AML-193 (cell line): ENCODE measurements at places on chromosomes 6 and 20.
A peak's percentile ranks its signal among the peaks of the same experiment; 100 is the strongest.

- DNase-seq, result no peak
These were observed 98.2 kb downstream of the CAP2 start for GRCh38 chr6:17491416-17492142.

- DNase-seq, result peak; percentile 47
These were observed 265.0 kb downstream of the ADGRG6 start for GRCh38 chr6:142566628-142567396.

DNA sequence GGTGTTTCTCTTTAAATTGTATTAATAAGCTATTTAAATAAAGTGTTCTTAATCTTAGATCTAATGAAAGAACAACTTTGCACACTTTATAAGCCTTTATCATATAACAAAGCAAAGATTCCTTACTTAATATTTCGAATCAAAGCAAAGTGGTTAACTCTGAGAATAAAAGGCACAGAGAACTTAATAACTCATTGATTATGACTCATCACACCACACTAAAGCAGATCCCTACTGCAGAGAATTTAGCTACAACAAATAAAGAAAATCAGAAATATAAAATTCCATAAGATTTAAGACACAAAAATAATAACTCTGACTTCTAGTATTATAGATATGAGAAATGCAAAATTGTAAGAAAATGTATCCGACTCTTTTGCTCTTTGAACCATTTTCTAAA is 135.6 kb upstream of the RUNX2 start:
- DNase-seq, result no peak

- no peak for DNase-seq
These were observed 341.6 kb downstream of the QKI start for GRCh38 chr6:163756079-163756478.

DNA sequence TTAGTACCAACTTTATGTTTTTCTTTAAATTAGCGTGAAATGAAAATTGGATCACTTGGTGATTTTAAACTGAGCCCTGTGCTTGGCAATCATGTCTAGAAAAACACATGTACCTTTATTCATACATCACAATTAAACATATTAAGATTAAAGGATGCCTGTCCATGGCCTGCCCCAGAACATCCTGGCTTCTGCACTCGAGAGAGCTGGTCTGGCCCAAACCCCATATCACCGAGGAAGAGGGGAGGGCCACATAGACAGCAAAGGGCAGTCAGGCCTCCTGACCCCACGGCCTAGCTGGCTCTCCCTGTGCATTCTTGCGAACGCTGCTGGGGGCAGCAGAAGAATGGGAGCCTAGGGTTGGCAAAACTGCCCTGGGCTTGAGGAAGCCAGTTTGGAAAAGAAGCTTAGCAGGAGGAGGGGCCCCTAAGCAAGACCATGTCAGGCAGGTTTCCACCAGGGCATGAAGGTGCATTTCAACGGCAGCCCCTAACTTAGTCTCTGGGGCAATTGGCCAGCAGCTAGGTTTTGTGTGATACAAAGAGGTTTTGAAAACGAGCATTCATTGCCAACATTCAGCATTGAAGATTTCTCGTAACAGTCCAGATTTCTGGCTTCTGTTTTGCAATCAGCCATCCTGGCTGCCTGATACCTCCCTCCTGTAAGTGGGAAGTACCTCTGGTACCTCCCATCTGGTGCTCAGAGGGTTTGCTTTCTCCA is 8.6 kb downstream of the BPIFB3 start:
- no peak for DNase-seq

- no peak for DNase-seq
These were observed 87.3 kb downstream of the KCNB1 start for GRCh38 chr20:49395183-49395582.

DNA sequence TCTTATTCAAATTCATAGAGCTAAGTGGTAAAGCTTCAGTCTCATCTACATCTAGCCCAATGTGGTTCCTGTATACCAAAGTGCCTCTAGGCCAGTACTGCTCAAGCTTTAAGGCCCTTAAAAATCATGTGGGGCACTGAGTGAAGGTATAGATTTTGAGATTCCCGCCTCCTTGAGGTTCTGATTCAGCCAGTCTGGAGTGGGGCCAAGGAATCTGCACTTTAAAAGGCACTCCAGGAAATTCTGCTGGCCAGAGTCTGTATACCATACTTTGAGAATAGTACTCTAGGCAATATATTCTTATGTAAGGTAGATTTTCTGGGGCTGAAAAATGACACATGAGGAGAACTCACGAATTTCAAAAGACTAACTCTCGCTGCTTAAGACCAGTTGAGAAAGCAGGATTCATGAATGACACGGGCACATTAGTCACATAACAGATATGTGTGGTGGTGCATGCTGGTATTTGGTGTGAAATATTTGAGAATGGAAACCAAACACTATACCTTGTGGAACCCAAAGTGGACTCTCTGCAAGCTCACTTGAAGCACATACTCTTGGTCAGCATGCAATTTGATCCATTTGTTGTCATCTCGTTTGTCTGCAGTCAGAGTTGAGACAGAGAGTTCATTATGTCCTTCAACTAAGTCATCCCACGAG is 47.6 kb upstream of the SIM1 start:
- no peak for DNase-seq

GRCh38 chr20:43955062-43955749 is 40.6 kb downstream of the TOX2 start:
- DNase-seq, result peak; percentile 81

DNA sequence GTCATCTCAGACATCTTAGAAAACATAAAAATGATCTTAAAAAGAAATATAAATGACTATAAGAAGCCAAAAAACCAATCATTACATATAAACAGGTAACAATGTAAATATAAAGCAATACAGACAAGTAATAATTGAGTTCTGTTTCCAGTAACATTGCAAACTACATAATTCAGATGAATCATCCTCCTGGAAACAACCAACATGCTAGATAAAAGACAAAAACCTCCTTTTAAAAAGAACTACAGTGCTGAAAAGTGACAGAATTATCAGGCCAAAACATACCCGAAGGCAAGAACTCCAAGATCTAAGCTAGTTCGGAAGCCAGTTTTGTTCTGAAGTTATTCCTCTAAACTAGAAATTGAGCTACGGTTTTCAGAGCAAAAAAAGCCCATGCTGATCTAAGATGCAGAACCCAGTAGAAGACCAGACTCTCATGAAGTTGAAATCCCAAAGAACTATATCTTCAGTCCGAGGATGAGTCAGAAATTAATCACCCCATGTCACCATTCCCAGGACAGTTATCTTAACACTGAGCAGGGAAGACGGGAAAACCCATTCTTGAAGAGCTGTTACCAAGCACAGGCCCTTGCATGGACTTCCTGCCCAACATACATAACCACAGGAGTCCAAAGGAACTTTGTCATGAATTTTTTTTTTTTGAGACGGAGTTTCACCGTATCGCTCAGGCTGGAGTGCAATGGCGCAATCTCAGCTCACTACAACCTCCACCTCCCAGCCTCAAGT is 9.8 kb downstream of the PGM3 start:
- no peak for DNase-seq

- peak; percentile 21 for DNase-seq
These were observed 5.8 kb upstream of the SDCBP2 start for GRCh38 chr20:1334761-1335160.

GRCh38 chr6:97437087-97437486 is 154.1 kb upstream of the MMS22L start:
- peak; percentile 53 for DNase-seq

GRCh38 chr20:63082308-63082938 is 75.7 kb upstream of the BHLHE23 start:
- DNase-seq, result no peak

DNA sequence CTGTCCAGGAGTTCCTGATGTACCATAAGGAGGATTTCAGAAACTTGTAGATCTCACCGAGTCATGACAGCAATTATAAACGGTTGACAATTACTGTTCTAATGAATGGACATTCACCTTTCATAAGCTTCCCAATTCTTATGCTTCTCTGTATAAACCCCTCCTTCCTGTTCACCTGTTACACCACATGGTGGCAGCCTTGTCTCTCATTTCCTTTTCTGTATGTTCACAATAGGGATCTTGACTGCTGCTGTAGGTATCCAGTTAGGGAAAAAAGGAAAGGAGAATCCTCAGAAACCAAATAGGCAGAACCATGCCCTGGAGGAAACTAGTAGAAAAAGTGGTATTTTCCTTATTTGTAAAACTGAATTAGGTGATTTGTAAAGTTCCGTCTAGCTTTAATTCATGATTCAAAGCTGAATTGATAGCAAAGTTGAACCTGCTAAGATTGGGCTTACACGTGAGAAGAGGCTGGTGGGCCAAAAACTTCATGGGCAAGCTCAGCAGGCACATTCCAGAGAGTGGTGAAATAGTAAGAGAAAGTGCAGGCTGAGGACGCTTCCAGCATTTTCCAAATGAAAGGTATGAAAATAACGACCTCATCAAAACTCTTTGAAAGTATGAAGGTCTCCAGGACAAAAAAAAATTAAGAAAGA is 29.0 kb upstream of the TBPL1 start:
- peak; percentile 81 for DNase-seq

DNA sequence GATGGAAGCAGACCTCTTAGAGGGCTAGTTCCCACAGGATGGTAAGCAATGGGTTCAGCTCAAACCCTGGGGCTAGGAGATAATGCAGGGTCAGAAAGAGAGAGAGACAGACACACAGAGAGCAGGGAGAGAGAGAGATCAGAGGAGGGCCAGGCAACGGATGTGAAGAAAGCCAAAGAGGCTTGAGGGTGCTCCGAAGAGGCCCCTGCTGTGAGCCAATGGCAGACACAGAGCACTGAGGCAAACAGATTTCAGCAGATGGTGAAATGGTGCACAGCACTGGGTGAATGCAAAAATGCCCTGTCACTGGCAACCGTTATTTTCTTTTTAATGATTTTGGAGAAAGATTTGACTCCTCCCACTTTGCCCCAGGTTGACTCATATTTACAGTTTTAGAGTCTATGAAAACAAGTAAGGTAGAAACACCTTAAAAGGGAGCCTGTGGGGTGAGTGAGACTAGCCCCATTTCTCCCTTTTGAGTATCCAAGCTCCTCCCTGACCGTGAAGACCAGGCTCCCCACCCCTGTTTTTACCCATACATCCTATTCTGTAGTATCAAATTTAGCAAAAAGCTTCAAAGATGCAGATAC is 840 bp downstream of the DEFB132 start:
- DNase-seq, result no peak

- no peak for DNase-seq
These were observed 23.3 kb upstream of the CST3 start for GRCh38 chr20:23661002-23661429.

GRCh38 chr6:149445573-149445972 is 39.2 kb downstream of the ZC3H12D start:
- DNase-seq, result no peak

DNA sequence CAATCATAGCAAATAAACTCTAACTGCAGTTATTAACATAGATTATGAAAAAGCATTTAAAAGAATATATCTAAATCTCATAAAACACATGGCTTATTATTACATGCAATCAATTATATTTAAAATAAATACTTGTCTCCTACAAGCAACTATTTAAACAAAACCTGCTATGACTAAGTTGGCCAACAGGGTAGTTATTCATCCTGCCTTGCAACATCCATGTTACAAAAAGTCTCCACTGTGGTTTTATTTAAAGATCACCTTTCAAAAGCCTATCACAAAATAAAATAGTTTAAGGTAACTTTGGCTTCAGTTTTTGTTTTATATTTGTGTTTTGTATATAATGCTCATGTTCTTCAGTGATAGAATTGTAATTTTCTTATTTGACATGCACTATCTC is 1127.0 kb upstream of the MAP3K7 start:
- no peak for DNase-seq

- DNase-seq, result peak; percentile 80
These were observed 16.4 kb upstream of the HMGN4 start for GRCh38 chr6:26521600-26522391.

DNA sequence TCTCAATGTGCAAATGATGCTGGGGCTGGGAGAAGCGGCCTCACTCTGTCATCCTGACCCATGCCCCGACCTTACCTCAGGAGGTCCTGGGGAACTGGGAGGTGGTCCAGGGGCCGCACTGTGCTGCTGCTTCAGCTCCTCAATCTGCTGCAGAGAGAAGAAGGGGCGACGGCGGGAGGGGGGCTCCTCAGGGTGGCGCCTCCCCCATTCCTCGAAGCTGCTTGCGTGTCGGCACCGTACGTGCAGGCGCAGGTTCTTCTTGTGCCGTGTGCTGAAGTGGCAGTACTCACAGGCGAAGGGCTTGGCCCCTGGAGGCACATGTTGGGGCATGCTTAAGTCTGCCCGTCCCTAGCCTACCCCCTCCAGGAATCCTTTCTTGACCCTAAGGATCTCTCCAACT is 12.9 kb downstream of the ZNF335 start:
- no peak for DNase-seq

GRCh38 chr20:63897978-63898561 is 3.1 kb downstream of the DNAJC5 start:
- DNase-seq, result no peak

DNA sequence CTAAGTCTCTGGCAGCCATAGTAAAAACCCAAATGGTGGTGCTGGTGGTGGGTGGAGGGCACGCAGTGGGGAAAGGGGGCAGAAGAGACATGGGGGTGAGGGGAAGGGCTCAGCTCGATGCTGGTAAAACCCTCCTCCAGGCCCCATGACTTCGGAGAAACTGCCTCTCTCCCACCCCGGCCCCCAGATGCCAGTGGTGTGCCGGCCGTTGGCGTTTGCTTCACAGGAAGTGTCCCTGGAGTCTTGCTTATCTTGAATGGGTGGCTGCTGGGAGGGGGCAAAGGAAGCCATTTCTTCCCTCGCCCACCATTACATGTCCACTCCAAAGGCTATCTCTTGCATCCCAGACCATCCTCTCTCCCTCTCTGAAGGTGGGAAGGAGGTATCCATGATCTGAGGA is 25.4 kb downstream of the VEGFA start:
- no peak for DNase-seq

- peak; percentile 65 for DNase-seq
These were observed 28.3 kb upstream of the B3GAT2 start for GRCh38 chr6:70985156-70985555.

DNA sequence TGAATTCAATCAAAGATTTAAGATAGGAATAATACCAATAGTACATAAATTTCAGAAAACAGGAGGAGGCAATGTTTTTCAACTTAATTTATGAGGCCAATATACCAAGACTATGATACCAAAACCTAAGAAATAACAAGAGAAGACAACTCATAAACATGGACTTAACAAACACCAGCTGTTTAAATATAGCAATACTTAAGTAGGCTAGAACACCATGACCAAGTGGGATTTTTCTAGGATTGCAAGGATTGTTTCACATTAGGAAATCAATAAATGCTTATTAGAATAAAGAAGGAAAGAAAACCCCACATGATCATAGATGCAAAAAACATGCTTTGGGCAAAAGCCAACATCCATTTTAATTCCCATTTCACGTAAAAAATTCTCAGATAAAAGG is 355.1 kb downstream of the EPM2A start:
- no peak for DNase-seq
